G401 (cell line): ENCODE measurements at places on chromosomes 1 and 21.

- no peak for DNase-seq
Measured at GRCh38 chr1:50631161-50631560, 207.9 kb upstream of the DMRTA2 start.

DNA sequence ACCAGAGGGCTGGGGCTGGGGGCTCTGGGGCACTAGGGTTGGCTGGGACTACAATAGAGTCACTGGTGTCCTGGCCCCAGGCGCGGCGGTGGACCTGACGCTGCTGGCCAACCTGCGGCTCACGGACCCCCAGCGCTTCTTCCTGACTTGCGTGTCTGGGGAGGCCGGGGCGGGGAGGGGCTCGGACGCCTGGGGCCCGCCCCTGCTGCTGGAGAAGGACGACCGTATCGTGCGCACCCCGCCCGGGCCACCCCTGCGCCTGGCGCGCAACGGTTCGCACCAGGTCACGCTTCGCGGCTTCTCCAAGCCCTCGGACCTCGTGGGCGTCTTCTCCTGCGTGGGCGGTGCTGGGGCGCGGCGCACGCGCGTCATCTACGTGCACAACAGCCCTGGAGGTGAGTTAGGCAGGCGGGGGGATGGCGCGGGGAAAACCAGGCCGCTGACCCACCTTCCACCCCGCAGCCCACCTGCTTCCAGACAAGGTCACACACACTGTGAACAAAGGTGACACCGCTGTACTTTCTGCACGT lies 4.1 kb downstream of the TIE1 start:
- no peak for DNase-seq

- no peak for DNase-seq
Measured at GRCh38 chr1:116001739-116002487, 25.6 kb downstream of the SLC22A15 start.

DNA sequence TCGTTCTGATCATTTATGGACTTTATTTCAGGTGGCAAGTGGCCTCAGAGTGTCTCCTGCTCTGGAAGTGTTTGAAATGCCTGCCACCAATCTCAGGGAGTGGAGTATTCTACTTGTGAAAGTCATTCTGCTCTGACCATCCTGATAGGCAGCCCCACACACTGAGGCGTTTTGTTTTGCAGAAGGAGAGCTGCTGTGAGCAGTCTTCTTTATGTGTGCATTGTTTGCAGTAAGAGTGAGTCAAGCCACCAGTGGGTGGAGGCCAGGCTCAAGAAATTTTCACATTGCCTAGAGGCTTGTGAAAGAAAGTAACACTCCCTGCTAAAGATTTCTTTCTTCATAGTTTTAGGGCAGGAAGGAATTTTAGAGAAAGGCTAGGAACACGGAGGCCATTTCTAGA lies 204.4 kb downstream of the SLC35F3 start:
- DNase-seq = no peak

DNA sequence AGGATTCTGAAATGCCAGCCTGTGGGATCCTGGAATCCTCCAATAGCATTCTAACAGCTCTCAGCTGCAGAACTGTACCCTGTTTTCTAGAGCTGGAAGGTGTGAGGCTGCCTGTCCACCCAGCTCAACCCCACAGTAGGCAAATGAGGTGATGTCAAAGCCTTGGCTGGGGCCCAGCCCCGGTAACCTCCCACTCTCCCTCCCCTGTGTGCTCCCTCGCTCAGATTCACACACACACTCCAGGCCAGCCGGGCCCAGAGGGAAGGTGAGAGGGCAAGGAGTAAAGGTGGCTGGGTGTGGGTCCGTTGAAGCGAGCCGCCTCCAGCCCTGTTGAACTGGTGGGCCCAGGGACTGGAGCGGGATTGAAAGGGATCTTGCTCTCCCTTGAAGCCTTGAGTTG lies at the start of gene BSND:
TSS of gene BSND (plus strand) at position 257 of the 400 bp plus-strand sequence. CDS start 254 bp downstream, outside the sequence.
- DNase-seq = no peak

- no peak for DNase-seq
Measured at GRCh38 chr1:5340560-5341130, 651.6 kb downstream of the NPHP4 start.

- DNase-seq = no peak
Measured at GRCh38 chr1:206832352-206832880, 33.0 kb upstream of the IL20 start.

- no peak for DNase-seq
Measured at GRCh38 chr1:185775501-185775900, 41.3 kb downstream of the HMCN1 start.

GRCh38 chr1:54396261-54396933 lies 9.8 kb downstream of the SSBP3 start:
- peak; percentile 26 for DNase-seq

- no peak for DNase-seq
Measured at GRCh38 chr1:17678011-17678410, 77.1 kb upstream of the ACTL8 start.

GRCh38 chr1:85467929-85468540 lies 3.1 kb upstream of the DDAH1 start:
- no peak for DNase-seq

DNA sequence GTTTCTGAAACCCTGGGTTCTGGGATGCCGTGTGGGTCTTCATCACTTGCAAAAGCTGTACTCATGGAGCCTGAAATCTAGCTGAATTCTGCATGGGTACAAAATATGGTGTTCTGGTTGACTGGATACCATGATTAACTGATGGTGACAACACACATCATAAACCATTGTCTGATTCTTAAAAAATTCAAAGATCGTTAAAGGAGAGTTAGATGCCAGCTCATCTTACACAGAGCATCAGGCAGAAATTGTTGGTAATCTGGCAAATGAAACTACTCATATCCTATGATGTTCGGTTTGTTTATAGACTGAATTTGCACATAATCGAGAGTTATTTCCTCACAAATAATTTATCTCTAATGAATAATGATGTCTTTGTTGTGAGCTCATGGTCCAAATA lies 218.1 kb upstream of the PKN2 start:
- DNase-seq = no peak
